Islet precursor cell (in vitro differentiated cells): ENCODE measurements at places on chromosomes 4 and X.

DNA sequence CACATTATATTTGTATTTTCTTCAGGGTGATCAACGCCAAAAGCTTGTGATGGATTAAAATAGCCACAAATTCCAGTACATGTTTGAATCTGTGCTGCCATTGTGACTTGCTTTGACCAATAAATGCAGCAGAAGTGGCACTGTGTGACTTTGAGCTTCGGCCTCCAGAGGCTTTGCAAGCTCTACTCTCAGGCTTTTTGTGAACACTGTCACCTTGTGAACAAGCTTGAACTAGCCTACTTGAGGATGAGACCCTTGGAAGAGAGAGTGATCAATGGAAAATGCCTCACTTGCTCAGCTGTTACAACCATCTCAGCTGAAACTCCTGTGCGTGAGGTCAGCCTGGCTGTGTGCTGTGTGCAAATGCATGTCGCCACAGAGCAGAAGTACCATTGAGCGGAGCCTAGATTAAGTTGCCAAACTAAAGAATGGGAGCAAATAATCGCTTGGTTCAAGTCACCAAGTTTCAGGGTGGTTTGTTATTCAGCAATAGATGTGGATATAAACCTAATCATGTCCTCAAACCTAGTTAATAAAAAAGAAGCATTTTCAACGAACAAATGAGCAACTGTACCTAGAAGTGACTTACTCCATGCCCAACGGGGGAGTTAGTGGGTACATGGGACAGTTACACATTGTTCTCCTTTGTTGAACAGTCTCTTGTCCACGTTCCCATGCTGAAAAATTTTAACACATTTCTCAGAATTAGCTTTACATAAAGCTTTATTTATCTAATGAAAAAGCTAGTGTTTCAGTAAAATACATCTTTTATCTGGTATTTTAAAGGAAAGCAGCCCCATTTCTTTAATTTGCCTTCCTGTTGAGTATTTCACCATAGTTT is 23.5 kb downstream of the NOA1 start:
- no peak for DNase-seq

DNA sequence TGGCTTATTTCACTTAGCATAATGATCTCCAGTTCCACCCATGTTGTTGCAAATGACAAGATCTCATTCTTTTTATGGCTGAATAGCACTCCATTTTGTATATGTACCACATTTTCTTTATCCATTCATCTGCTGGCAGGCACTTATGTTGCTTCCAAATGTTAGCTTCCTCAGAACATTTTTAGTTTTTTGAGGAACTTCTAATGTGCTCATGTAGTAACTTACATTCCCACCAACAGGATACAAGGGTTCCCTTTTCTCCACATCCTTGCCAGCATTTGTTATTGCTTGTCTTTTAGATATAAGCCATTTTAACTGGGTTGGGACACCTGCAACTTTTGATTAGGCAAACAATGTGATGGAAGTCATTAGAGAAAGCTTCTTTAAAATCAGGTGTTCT is 454.2 kb downstream of the NLGN4X start:
- no peak for DNase-seq

DNA sequence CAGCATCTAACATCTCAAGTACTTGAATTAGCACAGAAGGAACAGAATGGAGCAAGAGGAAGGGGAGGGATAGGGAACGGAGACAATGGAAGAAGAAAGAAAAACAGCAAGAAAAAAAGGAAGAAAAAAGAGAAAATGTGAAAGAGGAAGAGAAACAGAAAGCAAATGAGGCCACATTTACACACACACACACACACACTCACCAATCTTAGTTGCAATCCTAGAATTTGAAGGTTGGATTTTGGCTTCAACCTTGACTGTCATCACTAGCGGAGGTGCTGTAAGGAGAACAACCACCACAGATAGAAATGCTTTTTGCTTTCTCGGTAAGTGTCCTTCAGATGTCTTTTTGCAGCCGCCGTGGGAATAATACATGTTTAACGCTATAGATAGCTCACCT is 327.1 kb upstream of the NWD2 start:
- DNase-seq, result no peak

DNA sequence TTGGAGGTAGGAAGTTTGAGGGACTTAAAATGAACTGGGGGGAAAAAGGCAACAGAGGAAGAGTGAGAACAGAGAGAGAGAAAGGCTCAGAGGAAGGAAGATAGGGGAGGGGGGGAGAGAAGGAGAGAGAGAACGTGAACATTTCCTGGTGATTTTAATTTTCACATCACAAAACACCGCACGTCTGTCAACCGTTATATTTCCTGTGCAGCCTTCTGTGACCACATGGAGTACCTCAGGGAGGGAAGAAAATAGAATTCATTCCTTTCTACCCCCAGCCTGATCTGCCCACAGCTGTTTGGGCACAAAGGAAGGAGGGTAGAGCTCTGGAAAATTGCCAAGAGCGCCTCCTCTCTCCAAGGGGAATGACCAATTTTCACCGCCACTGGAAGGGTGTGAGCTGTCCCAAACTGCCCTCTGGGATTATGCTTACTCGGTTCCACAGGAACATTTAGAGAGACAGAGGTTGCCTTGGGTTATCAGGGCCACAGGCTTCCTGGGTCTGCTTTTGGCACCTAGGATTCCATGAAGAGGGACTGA is 135.7 kb upstream of the MAMLD1 start:
- peak; percentile 6 for DNase-seq

DNA sequence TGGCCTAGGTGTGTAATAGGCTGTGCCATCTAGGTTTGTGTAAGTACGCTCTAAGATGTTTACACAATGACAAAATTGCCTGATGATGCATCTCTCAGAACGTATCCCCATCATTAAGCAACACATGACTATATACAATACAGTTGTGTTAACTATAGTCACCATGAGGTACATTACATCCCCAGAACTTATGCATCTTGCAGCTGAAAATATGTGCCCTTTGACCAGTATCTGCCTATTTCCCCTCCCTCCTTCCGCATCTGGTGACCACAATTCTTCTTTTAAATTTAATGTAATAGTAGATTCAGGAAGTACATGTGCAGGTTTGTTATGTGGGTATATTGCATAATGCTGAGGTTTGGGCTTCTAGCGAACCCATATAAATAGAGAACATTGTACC is 239.8 kb upstream of the IL1RAPL1 start:
- DNase-seq, result no peak

GRCh38 chr4:10275696-10276095 is 159.1 kb upstream of the WDR1 start:
- no peak for DNase-seq

DNA sequence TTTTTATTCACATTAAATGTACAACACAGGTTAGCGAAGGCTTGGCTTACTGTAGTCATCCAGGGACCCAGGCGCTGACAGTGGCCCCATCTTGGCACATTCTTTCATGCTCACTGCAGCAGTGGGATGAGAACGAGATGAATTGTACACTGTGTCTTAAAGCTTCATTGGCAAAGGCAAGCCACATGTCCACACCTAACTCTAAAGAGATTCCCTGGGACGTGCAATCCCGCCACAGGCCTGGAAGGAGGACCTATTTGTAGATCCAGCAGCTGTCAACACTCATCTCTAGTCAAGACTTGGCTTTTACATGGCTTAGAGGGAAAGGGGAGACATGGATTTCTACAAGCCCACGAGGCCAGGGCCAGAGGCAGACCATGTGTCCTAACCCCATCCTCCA is 16.1 kb upstream of the CXCR3 start:
- no peak for DNase-seq

DNA sequence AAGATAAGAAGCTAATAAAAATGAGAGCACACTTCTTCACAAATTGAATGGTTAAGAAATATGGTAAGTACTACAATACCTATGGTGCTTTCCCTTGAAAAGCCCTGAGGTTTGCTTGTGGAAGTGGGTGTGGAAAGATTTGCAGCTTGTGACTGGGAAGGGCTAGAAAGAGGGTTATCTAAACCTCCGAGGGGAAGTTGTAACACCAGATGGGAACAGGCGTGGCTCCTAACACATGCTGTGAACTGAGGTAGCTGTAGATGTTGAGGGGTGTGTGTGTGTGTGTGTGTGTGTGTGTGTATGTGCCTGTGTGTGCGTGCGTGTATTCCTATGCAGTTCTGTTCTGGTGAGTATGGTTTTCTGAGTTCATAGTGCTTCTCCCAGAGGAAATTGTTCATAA is 21.5 kb downstream of the FRMPD4 start:
- DNase-seq, result no peak

DNA sequence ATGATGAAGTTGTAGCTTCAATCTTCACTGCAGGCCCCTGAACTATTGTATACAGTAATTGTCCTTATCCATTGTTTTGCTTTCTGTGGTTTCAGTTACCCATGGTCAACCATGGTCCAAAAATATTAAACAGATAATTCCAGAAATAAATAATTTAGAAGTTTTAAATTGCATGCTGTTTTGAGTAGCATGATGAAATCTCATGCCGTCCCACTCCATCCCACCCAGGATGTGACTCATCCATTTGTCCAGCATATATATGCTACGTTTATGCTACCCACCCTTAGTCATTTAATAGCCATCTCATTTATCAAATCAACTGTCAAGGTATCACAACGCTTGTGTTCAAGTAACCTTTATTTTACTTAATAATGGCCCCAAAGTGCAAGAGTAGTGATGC is 34.5 kb downstream of the IQCM start:
- DNase-seq, result no peak

DNA sequence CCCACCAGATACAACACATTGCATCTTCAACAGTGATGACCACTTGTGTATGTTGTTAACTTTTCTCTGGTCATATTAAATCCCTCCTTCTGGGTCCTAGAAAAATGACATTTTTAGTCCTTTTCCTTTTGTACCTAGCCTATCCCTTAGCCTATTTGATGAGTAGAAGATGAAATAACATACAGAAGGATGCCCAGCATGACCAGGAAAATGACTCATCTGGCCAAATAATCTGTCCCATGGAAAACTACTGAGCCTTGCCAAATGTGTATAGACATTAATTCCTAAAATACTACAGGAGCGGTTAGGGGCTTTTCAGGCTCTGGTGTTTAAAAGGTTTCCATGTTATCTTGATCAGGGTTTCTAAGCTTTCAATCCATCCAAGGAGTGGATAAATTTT is 129.0 kb upstream of the KCNIP4 start:
- no peak for DNase-seq

DNA sequence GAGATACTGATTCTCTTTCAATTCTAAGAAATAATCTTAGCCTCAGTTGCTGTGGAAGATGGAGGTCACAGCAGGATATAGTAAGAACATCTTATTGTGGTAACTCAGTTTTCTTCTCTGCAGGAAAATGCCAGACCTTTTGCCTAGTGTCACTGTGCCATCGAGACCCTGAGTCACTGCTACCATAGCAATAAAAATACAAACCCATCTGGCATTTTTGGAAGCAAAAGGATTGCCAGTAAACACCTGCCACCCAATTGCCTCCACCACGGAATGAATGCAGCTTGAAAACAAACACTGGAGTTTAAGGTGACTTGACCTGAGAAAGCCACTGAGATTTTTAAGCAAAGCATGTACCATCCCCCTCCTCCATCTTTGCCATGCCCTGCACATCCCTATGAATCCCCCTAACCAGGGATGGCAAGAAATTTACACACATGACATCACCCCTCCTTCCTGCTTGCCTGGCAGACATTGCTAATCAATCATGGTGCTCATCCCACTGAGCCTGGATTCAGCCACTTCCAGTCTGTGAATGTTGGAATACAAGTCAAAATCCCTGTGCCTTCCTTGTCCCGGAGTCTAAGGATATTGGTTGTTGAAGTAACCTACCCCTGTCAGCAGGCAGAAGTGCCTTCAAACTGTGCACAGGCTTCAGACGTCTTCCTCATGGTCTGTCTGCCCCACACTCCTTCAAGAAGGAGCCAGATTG is 59.6 kb upstream of the MAMLD1 start:
- DNase-seq, result no peak

GRCh38 chrX:134396174-134396573 is 63.8 kb upstream of the HPRT1 start:
- DNase-seq, result no peak

GRCh38 chr4:93658443-93658842 is 170.1 kb upstream of the ATOH1 start:
- DNase-seq, result no peak

DNA sequence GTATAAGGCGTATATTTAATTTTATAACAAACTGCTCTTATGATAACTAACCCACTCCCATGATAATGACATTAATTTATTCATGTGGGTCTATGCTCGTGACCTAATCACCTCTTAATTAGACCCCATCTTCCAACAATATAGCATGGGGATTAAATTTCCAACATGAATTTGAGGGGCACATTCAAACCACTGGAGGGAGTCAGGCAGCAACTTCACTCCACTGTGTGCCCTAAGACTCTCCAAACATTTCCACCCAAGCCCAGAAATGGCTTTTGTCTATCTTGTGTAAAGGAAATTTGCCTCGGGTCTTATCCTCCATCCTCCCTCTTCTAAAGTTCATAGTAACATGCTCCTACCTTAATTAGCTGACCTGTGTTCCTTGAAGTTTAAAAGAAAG is 616.1 kb upstream of the CPEB2 start:
- DNase-seq, result no peak

- DNase-seq, result no peak
These were observed 62.1 kb downstream of the USO1 start for GRCh38 chr4:75786526-75786925.

DNA sequence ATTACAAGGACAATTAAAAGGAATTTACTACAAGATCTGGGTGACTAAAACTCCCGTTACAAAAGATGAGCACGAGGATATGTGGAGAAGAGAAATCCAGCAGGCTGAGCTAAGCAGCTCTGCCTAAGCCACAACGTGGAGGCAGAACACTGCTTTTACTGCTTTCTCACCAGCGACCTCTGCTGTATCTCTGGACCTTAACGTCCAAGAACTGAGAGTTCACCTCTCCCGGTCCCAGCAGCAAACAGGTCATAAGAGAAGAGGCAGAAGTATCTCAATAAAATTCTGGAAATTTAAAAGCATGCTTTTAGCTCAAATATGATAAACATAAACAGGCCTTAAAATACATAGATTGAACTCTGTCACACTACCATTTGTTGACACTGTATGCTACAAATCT is 81.0 kb downstream of the ADGRA3 start:
- DNase-seq, result peak; percentile 81

DNA sequence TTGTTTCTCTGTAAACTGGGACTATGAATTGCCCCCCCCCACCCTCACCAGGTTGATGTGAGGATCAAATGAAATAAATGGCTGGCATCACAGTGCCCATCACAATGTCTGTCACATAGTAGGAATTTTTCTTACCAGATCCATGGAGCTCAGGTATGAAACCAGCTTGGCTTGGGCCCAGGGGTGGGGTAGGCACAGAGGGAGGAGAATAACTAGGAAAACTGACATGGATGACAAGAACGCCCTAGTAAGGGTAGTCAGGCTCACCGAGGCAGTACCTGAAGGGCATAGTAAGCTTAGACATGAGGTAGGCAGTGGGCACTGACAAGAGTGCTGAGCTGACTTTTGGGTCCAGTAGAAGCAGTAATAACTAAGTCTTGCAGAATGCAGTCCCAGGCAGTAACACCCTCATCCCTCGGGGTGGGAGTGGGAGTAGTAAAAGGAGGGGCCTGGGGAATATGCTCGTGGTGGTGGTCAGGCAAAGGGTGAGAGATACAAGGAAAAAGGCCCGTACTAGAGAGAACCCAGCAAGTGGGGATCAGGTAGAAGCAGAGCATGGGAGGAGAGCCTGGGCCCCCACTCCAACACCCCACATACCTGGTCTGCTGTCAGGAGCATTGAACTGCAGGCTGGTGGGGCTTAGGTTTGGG is 155.9 kb upstream of the PJA1 start:
- DNase-seq, result no peak

GRCh38 chrX:37349221-37350033 is at the start of gene PRRG1:
Gene PRRG1 (plus strand): TSS chrX:37349364. CDS start chrX:37406250, 56,886 bp downstream.
- DNase-seq, result peak; percentile 96

GRCh38 chrX:21374994-21375707 is 933 bp downstream of the CNKSR2 start:
- no peak for DNase-seq
